CD8-positive, alpha-beta memory T cell (primary cell): ENCODE measurements at places on chromosomes 2 and 18. TPM values are rescaled to one million over a fixed set of nuclear protein-coding genes. Genes with fewer than 3 reads are reported as not detected.

DNA sequence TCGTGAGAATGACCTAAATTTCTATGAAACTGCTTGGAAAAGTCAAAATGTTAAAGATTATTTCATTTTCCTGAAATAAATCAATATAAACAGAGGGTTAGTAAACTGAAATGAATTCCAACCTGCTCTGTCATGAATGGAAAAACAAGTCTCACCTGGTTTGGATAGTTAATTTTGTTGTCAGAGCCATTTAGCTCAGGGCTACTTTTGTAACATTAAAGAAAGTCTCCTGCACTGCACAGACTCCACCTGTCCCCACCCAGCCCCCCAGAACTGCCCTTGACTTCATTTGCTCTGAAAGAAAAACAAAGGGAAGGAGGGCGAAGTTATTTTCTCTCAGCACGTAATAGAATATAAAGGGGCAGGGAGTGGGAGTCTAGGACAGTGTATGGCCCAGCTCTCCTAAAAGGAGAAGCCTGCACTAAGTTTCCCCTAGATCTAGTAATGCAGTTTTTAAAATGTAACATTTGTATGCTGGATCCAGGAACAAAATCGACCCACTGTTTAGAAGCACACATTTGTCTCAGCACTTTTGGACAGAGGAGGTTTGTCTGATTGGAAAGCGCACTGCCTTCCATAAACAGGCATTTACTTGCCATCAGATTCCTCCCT lies 54.2 kb upstream of the ACSL3 start:
- DNase-seq: no peak

GRCh38 chr2:20728114-20728758 lies 61.3 kb downstream of the GDF7 start:
- DNase-seq: no peak

GRCh38 chr2:204175552-204176271 lies 239.1 kb downstream of the ICOS start:
- no peak for DNase-seq

GRCh38 chr2:120490091-120490798 lies 144.3 kb downstream of the INHBB start:
- no peak for DNase-seq

DNA sequence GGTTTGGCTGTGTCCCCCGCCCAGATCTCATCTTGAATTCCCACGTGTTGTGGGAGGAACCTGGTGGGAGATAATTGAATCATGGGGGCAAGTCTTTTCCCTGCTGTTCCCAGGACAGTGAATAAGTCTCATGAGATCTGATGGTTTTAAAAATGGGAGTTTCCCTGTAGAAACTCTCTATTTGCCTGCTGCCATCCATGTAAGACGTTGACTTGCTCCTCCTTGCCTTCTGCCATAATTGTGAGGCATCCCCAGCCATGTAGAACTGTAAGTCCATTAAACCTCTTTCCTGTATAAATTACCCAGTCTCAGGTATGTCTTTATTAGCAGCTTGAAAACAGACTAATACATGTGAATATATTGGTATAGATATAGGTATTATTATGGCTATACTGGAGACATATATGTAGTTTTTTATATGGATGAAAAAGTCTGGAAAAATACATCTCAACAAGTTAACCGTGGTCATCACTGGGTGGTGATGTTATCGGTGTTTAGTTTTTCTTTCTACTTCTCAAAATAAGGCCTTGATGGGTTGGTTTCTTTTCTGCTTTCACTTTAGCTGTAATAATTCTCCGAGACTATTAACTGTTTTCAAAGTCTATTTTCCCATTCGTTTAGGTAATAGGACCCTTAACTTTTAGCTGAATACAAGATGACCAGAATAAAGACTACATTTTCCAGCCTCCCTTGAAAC lies 39.1 kb upstream of the NCOA1 start:
- no peak for DNase-seq

GRCh38 chr2:48006094-48006493 lies 99.8 kb upstream of the FBXO11 start:
- no peak for DNase-seq

GRCh38 chr2:43075054-43075593 lies 151.3 kb downstream of the ZFP36L2 start:
- no peak for DNase-seq

DNA sequence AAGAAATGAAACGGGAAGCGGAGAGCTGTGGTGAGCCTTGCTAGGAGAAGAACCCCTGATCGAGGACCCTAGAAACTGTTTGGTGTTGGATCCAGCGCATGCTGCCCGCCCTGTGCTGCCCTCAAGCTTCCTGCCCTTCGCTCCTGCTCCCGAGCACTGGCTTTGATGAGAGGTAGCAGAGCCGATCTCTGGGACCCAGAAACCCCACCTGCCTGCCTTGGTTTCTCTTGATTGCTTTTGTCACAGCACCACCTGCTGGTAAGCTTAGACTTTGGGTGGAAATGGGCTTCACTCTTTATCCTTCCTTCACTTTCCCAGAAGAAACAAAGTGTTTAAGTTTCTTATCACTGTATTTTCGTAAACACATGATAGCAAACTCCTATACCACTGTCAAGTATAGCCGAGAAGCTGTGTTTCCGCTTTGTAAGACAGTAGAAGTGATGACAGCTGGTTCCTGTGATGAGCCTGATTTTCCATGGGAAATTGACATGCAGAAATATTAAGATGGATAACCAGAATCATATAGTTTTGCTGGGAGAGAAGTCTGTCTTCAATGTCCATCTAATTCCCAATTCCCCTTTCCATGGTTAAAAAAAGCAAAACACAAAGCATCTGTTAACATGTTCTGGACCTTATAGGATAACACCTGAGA lies 267.4 kb downstream of the PHLPP1 start:
- peak; percentile 53 for DNase-seq

DNA sequence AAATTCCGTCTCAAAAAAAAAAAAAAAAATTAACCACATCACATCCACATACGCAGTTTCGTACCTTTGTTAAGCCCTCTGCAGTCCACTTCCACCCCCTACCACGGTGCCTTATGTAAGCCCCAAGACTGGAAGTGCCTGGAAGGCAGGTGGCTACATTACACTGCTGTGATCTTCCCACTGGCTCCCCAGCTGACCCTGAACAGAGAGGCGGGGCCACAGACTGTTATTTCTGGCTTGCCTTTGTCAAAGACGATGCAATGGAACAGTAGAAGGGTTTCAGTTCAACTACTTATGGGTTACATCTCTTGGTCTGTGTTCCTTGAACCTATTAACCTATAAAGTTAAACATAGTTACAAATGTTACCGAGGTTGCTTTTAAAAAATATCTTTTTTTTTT lies 15.7 kb upstream of the COX7A2L start:
- DNase-seq: no peak

- no peak for DNase-seq
These were observed 54.7 kb upstream of the SALL3 start for GRCh38 chr18:78924786-78925540.

GRCh38 chr2:218745160-218745558 lies 34.5 kb downstream of the TTLL4 start:
- DNase-seq: no peak

GRCh38 chr18:61738488-61738887 lies 154.3 kb downstream of the RNF152 start:
- no peak for DNase-seq

Gene TLX2
- 0.37 TPM for total RNA-seq

Gene C2orf66
- not detected for total RNA-seq

Gene DNER
- not detected for total RNA-seq

Gene GKN2
- total RNA-seq: not detected

Gene SPP2
- total RNA-seq: not detected

Gene EIF2AK2
- total RNA-seq: 39.8 TPM

Gene TRIB2
- 9.6 TPM for total RNA-seq

Gene TNFAIP6
- total RNA-seq: not detected
